ENCODE measurements at places on chromosomes 3 and 15.

DNA sequence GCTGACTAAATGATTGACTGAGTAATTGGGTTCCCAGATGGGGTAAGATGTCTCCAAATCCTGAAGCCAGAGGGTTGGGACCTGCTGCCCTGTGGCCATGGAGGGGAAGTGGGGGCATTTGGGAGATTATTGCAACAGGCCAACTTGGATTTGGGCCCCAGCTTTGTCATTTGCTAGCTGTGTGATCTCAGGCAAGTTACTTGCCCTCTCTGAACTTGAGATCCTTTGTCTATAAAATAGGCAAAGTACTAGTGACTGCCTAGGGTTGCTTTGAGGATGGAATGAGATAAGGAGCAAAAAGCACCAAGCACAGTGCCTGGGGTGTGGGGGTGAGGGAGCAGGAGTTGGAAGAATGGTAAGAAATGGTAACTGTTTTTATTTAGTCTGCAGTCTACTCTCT, 4.4 kb upstream of the INSYN1 start:
- no peak for DNase-seq

GRCh38 chr3:12750223-12750622, 8.8 kb downstream of the TMEM40 start:
- DNase-seq: no peak

DNA sequence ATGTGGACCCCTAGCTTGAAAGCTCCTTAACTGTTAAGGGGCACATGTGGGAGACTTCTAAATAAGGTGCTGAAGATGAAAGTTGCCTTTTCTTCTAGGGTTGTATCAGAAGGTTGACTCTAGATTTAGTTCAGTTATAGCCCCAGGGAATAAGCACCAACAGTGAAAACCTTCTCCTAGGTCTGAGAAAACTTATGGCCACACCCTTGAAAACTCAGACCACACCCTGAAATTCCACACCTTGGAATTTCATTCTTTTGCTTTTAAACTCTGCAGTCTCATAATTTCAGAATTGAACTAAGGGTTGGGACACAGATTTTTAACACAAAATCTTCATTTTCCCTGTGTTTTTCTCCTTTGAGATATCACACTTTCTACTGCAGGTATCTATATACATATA, 355.8 kb upstream of the IL12A start:
- no peak for DNase-seq

- DNase-seq: no peak
Measured at GRCh38 chr3:30059240-30059639, 547.2 kb upstream of the TGFBR2 start.

DNA sequence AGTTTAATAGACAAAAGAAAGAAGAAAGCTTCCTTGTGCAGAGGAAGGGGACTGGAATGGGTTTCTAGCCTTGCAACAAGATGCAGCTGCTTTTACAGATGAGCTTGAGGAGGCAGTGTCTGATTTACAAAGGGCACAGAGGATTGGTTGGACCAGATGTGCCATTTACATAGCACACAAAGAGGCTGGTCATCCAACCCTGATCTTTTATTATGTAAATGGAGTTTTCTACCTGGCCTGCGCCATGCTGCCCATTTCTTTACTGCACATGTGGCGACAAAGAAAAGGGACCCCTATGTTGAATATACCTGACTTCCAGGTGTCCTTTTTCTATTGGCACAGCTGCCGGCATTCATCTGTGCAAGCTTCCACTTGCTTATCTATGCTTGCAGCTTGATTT, 409.4 kb upstream of the FRG2C start:
- DNase-seq: no peak

GRCh38 chr15:70789213-70789612, 25.9 kb upstream of the UACA start:
- peak; percentile 41 for DNase-seq

DNA sequence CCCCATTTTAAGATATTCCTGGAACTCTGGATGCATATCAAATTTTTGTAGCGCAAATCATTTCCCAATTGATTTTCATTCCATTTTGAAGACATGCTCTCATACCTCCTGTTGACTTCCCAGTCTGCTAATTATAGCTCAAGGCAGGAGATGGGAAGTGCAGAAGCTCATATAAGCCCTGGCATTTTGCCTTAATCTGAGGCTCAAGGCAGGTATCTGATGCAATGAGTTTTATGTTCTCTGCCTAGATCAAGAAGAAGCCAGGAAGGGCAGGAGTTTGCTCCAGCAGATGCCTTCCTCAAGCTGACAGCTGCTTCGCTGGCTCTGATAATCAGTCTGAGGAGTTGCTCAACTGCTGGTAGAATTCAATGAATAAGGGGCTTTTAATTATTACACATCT, 65.6 kb upstream of the NEDD4 start:
- DNase-seq: no peak

GRCh38 chr3:114213292-114213626, 24.1 kb downstream of the ZNF80 start:
- DNase-seq: no peak

DNA sequence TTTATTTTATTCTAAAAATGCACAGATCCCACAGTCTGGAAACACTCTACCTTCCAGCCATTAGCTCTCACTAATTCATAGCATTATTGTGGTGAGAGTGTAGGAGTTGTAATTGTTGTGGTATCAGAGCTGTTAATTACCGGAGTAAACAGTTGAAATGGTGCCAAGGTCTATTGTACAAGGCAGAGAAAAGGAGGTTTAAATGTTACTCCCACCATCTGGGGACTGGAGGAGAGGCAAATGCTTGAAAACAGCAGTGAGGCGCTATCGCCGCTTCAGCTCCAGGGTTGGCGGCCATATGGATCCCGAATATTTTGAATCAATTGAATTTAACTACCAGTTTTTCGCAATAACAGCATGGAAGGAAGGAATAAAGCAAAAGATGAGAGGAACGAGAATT, 113.1 kb upstream of the C15orf61 start:
- DNase-seq: no peak

GRCh38 chr3:151962912-151963311, 89.5 kb downstream of the SUCNR1 start:
- no peak for DNase-seq

GRCh38 chr3:170749185-170749584, 120.8 kb downstream of the RPL22L1 start:
- DNase-seq: no peak

DNA sequence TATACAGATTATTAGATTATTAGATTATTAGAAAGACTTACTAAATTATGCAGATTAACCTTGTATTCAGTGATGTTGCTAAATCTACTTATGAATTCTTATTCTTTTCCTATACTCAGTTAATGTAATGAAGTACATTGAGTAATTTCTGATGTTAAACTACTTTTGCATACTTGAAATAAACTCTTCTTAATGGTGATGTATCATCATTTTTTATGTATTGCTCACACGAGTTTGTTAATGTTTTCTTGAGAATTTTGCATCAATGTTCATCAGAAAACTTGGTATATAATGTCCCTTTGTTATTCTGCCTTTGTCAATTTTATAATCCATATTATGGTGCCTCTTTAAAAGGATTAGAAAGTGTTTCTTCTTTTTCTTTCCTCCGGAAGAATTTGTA, 163.2 kb upstream of the COL8A1 start:
- DNase-seq: no peak

GRCh38 chr15:70512772-70513362, 250.5 kb downstream of the UACA start:
- DNase-seq: no peak

DNA sequence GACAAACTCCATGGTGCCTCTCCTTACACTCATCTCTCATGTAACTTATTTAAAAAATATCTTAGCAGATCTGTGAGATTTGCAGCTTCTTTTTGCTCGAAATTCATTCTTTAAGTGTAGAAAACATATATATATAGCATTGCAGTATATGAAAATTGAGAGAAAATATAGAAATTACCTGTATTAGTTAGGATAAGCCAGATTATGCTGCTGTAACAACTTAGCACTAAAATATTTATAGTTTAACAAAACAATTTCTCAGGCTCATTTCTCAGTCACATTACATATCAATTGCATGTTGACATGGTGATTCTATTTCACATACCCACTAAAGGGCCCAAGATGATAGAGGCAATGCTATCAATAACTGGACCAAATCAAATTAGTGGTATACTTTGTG, 54.7 kb downstream of the NR2F2 start:
- DNase-seq: no peak

- no peak for DNase-seq
Measured at GRCh38 chr15:74795966-74796625, 14.2 kb downstream of the CSK start.

GRCh38 chr3:196339493-196340254, 1.5 kb upstream of the TM4SF19 start:
- DNase-seq: no peak

DNA sequence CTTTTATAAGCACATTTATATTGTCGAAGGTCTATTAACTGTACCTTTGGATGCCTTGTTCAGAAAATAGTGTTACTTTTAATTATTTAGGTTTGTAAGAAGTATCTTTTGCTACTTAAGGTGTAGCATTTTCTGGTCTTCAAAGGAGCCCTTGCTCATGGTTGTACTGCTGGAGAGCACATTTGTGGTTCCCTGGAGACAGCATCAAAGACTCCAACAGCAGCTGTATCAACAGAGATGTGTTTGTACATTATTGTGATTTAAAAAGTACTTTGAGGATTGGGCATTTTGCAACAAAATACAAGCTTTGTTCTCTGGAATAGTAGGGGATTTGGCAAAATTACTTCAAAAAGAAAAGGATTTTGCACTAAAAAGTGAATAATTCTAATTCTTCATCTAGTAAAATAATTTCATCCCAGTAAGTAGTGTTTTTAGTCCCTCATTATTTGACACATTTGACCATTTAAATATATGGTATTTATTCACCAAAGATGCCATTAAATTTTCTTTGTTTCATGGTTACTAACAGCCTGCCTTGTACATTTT, 16.5 kb downstream of the TBC1D23 start:
- no peak for DNase-seq

DNA sequence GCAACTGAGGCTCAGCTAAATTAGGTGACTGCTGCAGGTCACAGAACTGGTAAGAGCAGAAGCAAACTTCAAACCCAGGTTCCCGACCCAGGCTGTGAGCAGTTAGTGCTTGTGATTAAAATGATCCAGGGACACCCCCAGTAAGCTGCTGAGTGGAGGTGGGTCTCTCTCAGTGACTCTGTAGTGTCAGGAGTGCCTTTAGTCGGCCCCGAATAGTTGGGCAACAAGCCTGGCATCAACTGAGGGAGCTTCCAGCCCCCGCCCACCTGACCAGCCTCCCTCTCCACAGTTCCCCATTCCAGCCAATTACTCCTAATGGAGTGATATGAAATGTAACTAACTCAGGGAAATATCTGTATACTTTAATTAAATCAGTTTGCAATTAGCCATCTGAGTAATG, 168.0 kb upstream of the SMAD3 start:
- no peak for DNase-seq

- DNase-seq: no peak
Measured at GRCh38 chr15:42730536-42730935, 6.4 kb downstream of the CDAN1 start.

GRCh38 chr3:141552440-141552991, 65.7 kb downstream of the RASA2 start:
- DNase-seq: no peak

DNA sequence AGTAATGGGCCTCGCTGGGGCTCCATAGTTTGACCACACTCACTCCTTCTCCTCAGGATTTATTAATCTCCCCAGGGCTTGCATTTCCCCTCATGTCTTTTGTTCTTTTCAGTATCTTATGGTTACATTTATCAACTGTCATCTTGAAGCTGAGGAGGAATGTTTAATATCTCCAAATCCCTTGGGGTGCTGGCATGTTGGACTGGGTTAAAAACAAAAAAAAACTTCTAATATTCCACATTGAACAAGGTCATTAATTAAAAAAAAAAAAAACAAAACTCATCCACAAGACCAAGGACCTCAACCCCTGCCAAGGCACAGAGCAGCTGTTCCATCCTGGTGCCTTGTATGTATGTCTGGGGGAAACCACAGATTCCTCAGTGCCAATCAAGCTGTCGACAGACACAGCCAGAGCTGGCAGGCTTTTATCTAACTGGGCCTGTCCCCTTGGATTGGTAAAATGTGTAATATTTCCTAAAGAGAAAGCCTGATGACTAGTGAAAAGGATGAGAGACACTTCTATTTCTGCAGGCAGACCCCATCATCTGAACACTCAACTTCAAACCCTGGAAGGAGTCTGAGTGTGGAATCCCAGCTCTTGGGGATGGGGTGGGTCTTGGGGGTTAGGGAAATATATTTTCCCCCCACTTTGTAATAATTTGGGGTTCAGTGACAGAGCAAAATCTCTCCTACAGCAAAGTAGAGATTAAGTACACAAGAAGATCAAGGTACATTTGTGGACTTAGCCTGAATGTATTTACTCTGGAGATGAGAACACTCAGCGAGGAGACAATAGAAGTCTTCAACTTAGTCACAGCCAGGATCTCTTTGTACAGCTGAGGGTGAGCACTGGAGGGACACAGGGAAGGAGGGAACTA, 69.1 kb downstream of the TTC23 start:
- no peak for DNase-seq

DNA sequence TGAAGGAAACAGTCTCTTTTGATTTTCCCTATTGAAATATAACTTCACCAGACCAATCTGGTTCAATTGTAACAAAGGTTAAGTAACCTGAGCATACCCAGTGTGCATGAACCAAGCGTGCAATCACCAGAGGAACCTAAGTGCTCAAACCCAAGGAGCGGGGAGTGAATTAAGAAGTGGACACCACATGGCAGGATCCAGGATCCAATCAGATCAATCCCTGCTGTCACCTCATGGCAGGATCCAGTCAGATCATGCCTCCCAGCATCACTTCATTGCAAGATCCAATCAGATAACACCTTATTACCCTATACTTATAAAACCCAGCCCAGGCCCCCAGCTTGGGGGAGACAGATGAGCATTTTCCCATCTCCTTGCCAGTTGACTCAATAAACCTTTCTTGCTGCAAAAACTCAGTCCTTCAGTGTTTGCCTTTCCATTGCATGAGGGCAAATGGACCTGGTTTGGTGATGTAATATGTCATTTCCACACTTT, 38.9 kb upstream of the RNU6-1 start:
- DNase-seq: no peak

Measured in large intestine (tissue), 12 donors.